Activated naive CD4-positive, alpha-beta T cell treated with anti-CD3 and anti-CD28 coated beads, Interleukin-2, amount 50 U/mL, for 72 hours (primary cell): ENCODE measurements at places on chromosomes 1 and 21.

GRCh38 chr1:2469103-2469940 is 6.8 kb upstream of the PLCH2 start:
- DNase-seq = no peak

GRCh38 chr21:38793926-38794713 is 11.6 kb upstream of the ETS2 start:
- no peak for DNase-seq

GRCh38 chr1:156281693-156282478 is 739 bp downstream of the SMG5 start:
- DNase-seq = peak; percentile 62

DNA sequence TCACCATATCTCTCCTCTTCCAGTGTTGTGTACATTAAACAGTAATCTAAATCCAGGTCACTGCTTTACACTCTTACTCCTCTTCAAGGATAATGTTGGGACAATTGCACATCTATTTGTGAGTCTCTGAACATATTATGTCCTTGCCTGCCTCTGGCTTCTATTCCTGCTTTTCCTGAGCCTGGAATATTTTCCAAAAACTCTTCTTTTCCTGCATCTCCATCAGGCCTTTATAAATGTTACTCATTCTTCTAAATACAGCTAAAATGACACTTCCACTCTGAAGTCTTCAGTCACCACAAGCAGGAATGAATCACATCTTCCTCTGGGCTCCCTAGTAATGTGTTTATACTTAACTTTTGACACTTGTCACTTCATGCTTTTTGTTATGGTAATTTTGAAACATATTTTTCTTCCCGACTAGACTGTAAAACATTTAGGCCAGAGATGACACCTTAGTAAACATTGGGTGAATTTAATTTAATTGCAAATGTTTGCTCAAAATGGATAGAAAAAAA is 396.0 kb downstream of the LRRIQ3 start:
- no peak for DNase-seq

- no peak for DNase-seq
Observed at GRCh38 chr1:156356262-156356874, 12.6 kb upstream of the RHBG start.

- no peak for DNase-seq
Observed at GRCh38 chr1:236534151-236534651, 10.4 kb downstream of the LGALS8 start.

- DNase-seq = no peak
Observed at GRCh38 chr1:119324198-119324597, 44.4 kb upstream of the HAO2 start.

DNA sequence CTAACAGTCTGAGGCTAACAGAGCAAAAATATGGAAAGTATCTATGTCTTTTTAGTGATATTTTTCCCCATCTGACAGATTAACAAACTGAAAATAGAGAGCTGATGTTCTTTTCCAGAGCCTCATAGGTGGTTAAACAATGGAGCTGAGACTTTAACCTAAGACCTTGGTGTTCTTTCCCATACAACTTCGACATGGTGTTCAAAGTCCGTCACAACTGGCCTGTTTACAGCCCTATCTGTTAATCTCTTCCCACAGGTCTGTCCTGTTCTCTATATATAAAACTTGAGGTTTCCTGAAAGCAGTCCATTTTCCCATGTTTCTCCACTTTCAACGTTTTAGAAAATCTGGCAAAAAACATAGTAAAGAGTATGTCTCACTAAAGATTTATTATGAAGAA is 395.7 kb downstream of the BRINP2 start:
- DNase-seq = no peak

DNA sequence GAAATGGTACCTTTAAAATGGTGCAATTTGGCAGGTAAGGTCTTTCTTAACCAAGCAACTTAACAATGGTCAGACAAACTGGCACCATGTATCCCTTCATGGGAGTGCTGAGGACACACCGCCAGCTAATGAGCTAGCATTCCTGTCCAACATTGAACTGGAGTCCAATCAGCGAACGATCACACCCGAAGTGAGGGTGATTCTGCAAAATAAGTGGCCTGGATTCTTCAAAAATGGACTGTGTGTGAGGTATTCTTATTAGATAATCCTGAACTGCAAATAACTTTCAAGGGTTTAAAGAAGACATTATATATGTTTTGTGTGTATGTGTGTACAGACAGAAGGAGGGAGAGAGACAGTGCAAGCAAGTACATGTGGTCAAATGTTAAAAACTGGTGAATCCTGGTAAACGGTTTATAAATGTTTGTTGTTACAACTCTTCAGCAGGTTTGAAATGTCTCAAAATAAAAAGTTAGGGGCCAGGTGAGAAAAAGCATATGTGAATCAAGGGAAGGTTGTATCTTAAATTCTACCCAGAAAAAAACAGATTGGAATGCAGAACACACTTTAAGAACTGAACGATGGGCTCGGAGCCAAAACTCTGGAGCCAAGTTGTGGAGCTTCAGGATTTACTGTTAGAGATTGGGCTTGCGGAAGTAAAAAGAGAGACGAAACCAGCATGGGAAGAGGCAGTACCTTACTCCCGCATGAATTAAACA is 20.9 kb downstream of the GADD45A start:
- no peak for DNase-seq

DNA sequence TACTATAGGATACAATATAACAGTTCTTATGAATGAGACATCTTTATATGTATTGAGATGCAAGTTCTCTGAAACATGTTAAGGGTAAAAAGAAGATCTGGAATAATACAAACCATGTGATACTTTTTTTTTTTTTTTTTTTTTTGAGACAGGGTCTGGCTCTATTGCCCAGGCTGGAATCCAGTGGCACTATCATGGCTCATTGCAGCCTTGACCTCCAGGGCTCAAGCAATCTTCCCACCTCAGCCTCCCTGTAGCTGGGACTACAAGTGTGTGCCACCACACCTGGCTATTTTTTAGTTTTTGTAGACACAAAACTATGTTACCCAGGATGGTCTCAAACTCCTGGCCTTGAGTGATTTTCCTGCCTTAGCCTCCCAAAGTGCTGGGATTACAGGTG is 22.1 kb upstream of the MCL1 start:
- DNase-seq = no peak

- no peak for DNase-seq
Observed at GRCh38 chr21:36791695-36792470, 93.0 kb downstream of the SIM2 start.

- no peak for DNase-seq
Observed at GRCh38 chr1:234606784-234607108, 3.2 kb downstream of the IRF2BP2 start.

DNA sequence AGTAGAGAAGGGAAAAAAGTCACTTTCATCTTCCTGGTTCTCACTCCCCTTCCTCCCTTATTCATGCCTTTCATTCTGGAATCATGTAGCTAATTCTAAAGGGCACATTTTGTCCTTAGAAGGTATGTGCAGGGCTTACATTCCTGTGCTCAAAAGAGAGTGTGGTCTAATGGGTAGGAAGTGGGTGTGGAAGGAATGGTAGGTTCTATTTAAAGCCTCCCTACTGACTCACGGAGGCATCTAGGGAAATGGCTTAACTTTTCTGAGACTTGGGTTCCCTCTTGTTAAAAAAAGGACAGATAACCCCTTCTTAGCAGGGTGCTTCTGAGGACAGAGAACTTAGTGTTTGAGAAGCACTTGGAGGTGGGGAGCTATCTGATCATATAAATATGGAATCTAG is 249.3 kb upstream of the DUSP10 start:
- DNase-seq = no peak
